Dorsolateral prefrontal cortex (tissue), 122 donors: ENCODE measurements at places on chromosomes 4 and X.
A peak's percentile ranks its signal among the peaks of the same experiment; 100 is the strongest.

GRCh38 chr4:150983851-150984250 is 31.2 kb downstream of the LRBA start:
- DNase-seq, result no peak

DNA sequence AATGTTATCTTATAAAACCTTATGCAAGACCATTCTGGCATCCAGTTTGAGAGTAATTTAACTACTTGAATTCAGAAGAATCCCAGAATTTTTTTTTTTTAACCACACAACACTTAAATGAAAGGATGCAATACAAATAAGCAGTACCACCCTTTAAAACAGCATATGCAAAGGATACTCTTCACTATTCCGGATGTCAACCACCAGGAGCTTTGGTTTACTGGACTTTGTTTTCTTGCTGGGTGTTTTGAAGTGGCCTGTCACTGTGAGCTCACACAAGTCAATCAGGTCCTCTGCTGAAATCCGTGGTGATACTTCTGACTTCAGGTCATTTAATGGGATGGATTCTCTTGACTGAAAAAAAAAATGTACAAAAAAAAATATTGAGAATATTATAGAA is 200.0 kb downstream of the TBCK start:
- DNase-seq, result no peak

GRCh38 chrX:16966752-16967448 is 20.4 kb downstream of the REPS2 start:
- DNase-seq, result no peak

DNA sequence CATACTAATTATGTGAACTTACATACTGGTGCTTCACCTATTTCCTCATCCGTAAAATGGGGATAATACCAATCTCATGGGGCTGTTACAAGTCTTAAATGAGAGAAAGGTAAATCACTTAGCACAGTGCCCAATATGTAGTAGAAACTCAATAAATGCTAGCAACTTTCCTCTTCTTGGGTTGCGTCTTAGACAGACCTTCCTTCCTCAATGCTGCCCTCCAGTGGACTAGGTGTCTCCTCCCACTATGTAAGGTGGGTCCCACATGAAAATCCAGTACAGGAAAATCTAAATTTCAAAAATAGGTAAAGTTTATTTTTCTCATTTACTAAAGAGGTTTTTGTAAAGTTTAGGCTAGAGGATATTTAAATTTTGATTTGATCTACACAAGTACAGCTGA is 20.6 kb downstream of the ZDHHC9 start:
- DNase-seq, result no peak

DNA sequence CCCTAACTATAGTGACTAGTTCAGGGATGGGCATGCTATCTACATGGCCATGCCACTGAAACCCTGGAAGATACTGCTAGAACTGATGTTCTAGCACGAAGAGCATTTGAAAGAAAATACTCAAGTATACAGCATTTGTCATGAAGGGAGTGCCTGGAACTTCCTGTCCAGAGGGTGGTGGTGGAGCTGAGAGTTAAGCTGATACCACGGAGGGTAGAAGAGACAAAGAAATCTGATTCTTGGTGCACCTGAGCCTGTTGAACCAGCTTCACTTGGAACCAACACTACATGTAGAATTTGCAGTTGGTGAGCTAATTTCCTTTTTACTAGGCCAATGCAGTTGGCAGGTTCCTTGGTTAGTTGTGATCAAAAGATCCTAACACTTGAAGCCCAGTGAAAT is 116.4 kb downstream of the CCNG2 start:
- no peak for DNase-seq

DNA sequence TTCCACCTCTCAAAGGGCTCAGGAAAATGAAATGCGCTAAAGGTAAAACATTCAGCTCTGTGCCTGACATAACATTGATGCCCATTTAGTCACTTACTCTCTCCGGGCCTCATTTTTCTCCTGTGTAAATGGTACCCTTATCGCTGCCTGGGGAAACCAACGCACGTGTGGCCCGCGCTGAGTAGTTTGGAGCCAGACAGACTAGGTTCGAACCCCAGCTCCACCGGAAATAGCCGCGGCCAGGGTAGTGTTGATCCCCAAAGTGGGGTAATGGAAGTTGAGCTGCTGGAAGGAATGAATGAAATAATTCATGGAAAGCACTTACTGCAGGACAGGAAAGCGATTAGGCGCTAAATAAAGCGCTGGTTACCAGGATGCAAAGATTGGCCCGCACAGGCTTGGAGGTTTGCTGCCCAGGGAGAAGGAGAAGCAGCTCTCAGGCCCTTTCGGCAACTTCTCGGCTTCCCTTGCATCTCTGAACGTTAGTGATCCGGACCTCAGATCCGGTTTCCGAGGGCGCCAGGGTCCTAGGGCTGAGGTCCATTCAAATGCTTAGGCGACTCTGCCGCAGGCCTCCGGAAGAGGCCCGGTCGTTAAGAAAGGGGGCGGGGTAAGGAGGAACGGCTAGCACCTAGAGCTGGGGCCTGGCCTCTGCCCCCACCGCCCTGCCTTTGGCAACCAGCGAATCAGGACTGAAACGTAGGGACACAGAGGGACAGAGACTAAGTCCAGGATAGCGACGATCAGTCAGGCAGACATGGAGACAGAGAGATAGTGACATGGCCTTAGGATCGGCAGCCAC is 13.3 kb downstream of the NKX3-2 start:
- no peak for DNase-seq

- DNase-seq, result no peak
Observed at GRCh38 chr4:90128961-90129495, 1.8 kb downstream of the CCSER1 start.

DNA sequence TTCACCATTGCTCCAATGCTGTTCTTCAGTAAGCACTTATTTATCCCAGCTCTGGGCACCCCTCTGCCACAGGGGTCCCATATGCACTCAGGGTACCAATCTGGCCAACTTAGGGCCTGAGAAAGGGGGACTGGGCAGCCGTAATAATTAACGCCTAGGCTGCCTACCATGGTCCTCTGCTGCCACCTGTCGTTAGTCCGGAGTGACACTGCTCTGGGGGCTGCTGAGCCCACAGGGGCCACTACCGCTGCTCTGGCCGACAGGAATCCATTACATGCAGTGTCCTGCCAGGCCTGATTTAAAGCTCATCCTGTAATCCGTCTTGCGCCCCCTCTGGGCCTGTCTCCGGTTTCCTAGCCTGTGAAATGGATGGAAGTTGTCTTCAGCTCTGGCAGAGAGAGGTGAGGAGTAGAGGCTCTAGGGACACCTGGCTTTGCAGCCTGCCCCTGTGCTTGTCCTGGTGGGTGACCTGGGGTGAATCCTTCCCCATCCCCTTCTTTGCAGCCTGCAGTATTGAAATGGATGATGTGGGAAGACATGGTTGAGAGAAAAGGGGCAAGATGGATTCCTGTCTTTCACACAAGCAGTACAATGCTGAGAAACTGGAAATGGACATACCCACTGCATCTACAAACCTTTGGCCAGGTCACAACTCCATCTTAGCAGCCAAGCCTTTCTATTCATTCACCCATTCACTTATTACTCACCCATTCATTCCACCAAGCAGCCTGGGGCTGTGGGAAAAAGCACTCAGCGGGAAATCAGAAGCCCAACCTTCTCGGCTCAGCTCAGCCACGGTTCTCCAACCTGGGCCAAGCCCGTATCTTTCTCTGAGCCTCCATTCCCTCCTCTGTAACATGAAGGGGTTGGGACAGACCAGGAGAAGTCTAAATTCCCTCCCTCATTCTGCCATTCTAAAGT is 116.3 kb upstream of the NALF2 start:
- no peak for DNase-seq

DNA sequence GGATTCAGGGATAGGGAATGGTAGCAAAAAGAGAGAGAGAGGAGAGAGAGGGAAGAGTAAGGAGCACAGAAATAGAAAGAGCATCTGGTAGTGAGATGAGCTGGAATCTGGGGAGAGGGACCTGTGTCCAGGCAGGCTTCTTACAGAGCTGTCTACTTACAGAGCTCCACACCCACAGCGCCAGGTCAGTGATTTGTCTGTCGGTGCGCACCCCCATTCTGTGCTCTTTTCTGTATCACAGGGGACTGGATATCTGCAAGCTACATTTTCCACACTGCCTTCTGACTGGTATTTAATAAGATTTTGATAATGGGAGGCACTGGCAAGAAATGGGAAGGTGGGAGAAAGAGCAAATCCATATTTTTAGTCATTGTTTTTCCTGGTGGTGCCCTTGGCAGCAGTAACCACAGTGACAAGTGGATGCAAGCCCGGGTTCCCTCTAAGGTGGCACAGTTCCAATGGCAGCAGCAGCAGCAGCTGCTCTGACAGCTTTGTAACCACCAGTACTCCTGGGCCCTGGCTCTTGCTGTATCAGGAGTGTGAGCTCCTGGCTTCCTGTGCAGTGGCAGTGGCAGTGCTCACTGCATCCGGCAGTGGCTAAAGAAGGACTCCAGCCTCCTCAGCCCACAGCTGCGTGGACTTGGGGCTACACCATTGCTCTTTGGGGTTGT is 300.5 kb downstream of the TRIML1 start:
- no peak for DNase-seq

DNA sequence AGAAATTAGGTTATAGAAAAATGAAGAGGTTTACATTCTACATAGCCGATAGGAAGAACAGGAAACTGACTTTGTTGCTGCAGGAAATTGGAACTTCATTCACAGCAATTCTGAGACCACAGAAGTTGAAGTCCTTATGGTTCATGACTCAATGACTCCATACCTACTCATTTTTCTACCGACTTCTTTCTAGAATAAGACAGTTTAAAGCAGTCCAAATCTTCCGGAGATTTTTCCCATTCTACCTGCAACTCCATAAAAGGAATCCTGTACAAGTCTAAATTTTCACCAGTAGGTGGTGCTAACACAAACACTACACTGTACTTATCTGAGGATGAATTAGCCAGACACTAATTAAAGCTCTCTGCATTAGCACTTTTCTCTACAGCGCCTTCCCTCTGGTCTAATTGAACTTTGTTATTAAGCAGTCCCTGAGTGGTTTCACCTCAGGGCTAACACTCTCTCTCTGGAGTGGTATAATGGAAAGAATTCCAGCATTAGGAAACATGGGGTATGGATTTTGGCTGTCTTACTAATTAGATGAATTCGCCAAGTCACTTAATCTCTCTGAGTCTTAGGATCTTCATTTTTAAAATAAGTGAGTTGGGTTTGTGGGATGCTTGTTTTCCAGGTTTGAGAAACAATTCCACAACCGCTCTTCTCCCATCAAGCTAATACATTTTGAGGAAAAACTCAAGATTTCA is 167.9 kb downstream of the SMIM20 start:
- no peak for DNase-seq

- no peak for DNase-seq
Observed at GRCh38 chrX:65695849-65696449, 28.5 kb downstream of the MSN start.

GRCh38 chr4:153789741-153790499 is 1.0 kb upstream of the SFRP2 start:
- no peak for DNase-seq

DNA sequence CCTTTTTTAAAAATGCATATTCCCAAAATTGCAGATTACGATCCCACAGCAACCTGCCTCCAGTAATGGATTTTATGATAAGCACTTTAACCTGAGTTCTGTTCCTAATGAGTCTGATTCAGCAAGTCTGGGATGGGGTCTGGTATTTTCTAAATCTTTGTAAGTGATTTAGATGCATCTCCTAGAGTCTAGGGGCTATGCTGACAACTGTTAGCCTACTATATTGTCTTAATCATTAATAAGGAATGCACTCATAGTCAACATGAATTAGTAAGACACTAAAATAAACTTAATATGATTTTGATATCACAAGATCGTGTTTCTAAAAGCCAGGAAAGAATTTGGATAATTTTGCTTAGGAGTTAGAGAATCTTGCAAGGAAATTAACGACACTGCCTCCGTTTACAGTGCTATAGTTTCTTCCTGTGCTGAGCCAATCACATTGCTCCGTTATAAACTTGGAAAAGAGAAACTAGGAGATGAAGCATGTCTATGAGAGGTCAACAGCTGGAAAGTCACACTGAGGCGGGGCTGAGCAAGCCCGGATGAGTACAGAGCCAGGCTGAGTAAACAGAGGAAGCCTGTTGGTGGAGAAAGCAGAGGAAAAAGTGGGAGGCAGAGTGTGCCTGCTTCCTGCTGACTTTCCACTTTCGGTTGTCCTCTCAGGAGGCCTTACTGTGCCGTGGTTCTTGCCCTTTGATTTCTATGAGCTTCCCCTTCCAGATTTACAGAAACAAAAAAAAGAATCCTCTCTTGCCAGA is 5.4 kb downstream of the SCARB2 start:
- peak; percentile 62 for DNase-seq

DNA sequence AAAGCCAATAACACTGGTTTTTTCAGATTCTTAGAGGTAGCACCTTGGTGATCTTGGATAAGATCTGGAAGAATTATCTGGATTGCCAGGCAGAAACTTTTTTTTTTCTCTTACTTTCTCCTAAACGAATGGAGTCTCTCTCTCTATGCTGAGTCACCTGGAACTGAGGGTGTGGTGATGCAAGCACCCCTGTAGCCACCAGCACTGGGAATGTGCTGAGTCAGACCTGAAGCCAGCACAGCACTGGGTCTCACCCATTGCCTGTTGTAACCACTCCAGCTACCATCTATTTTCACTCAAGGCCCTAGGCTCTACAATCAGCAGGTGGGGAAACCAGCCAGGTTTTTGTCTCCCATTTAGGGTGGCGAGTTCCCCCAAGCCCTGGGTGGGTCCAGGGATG is 923.8 kb downstream of the RAPGEF2 start:
- DNase-seq, result no peak

DNA sequence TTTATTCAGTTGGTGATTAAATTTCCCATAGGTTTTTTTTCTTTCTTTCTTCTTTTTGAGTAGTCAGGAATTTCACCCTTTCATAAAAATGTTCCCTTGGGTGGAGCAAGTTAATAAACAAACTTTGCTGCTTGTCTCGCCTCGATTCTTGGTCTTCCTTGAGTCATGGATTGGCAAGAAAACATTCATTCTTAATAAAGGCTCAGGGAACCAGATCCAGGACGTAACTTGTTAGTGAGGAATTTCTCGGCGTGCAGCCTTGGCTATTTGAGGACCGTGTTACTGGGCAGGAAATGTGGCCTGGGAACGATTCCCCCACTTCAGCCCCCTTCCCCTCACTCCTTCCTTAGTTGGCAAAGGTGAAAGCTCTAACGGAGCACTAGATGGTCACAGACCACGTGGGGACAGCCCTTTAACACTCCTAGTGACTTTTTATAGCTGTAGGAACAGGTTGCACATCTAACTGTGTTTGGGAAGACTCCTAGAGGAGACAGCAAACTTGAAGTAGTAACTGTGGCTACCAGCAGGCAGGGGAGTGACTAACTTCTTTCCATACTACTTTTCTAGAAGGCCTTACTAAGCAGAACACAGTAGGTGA is 106.8 kb downstream of the UCHL1 start:
- no peak for DNase-seq

- DNase-seq, result no peak
Observed at GRCh38 chrX:68432648-68433047, 647 bp downstream of the OPHN1 start.

- no peak for DNase-seq
Observed at GRCh38 chrX:131477498-131477897, 66.4 kb upstream of the OR13H1 start.

GRCh38 chr4:22668702-22669101 is 24.0 kb upstream of the GBA3 start:
- no peak for DNase-seq

DNA sequence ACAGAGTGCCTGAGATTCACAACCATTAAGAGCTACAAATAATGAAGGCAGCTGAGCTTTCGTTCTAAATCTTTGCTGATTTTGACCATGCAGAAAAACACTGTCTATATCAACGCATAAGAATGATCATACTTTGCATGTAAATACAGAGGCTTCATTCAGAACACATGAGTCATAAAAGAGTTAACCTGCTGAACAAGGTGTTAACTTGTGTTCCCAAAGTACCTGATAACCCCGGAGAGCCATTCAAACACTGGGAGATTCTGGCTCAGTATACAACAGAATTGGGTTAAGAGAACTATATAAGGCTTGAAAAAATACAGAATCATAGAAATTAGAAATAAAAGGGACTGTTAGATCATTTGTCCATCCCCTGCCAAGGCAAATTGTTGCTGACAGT is 964.3 kb upstream of the TENM3 start:
- DNase-seq, result no peak
